Stomach (tissue), 19 donors: ENCODE measurements at places on chromosomes 4 and X. TPM values are rescaled to one million over a fixed set of nuclear protein-coding genes. Genes with fewer than 3 reads are reported as not detected.

- no peak for DNase-seq
These were observed 5.2 kb downstream of the HADH start for GRCh38 chr4:107994894-107995293.

The AKAP4 gene
- not detected for total RNA-seq

- peak; percentile 85 for DNase-seq
These were observed 726 bp upstream of the KANTR start for GRCh38 chrX:53093177-53093655.

DNA sequence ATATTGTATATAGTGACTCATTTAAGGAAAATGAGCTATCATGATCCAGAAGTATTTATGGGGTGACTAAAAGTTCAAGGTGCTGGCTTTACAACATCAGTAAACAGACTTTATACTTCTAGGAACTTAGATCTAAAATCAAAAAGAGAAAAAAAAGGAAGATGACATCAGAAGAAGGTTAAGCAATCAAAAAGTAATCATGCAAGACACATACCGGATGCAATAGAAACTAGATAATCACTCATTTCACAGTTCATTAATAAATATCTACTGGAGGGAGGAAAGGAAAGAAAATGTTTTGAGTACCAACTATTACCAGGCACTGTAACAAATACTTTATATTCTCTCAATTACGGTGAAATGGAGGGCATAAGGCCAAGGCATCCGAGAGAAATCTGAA is 276.4 kb downstream of the SPRY1 start:
- DNase-seq = no peak

The TDO2 gene
- not detected for total RNA-seq

DNA sequence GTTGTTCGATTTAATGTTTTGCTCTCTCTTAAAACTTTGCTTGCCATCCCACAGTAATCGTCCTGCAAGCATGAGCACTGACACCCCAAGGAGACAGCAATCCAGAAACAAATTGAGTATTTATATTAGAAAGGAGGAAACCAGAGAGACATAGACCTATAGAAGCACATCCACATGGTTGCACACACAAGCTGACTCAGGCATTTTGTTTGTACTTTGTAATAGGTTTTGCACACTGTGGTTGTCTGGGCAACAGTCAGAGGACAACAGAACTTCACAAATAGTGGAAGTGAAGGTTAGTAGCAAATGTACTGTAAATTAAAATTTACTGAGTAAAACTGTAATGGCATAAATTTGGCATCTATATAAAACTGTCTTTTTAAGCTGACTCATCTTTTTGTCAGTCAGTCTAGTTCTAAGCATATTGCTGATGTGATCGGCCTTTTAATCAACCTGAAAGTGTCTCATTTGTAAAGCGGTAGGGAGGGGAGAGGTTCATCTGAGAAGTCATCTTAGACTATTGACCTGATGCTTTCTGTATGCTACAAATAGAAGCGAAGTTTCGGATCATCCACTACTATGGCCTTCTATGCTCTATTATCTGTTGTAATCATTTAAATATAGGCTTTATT is 1624.7 kb downstream of the ARAP2 start:
- peak; percentile 42 for DNase-seq

GRCh38 chr4:56651056-56651350 is 30.1 kb downstream of the HOPX start:
- no peak for DNase-seq

The BST1 gene
- not detected for total RNA-seq

- DNase-seq = no peak
These were observed 533.7 kb downstream of the INPP4B start for GRCh38 chr4:142312391-142312790.

The NPY2R gene
- not detected for total RNA-seq

DNA sequence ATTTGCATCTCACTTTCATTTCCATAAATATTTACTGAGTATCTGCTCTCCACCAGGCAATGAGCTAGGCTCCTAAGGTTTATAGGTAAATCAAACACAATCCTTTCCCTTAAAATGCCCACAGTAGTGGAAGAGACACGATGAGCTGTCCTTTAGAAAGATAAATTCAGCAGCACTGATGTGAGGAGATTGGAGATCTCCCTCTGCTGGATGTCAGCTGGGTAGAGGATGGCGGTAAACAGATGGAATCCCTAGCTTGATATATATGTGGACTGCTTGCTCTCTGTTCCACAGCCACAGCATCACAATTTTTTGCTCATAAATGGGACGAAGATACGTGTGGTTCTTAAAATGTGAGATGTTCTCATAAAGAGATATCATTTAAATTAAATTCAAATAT is 216.4 kb upstream of the RASGEF1B start:
- DNase-seq = no peak

- DNase-seq = peak; percentile 81
These were observed 2.3 kb downstream of the S100P start for GRCh38 chr4:6695660-6696610.

The NEUROG2 gene
- not detected for total RNA-seq

DNA sequence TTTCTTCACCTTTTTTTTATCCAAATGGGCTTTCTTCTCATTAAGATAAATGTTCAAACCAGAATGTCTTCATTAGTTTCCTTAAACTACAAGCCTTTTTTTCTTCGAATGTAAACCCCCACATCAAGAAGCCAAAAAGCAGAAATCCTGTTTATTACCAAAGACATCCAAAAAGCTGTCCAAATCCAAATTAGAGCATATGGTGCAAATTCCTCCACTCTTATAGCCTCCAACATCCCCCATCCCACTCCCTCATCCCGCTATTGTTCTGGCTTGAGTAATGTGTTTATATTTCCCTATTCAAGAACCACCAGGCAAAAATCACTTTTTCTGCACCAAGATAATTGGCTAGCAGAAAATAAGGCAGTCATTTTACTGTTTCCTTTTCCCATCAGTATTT is 315.1 kb upstream of the ADGRL3 start:
- no peak for DNase-seq

- no peak for DNase-seq
These were observed 2.2 kb downstream of the NFKB1 start for GRCh38 chr4:102503301-102503746.

DNA sequence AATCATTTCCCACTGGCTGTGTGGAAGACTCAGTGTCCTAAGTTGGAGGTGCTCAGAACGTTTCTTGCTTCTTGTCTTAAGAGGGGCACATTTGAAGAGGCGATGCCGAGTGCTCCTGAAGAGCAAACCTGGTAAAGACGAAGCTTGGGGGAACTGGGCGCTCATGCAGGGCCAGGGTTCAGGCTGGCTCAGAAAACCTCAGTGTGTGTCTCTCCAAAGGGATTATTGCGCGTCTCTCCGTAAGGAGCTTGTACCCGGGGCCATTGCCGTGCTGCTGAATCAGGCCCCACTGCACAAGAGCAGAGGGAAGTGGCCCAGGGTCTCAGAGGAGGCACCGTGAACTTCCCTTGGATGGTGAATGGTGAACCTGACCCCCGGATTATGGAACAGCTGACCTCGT is 44.4 kb downstream of the PSAPL1 start:
- DNase-seq = no peak

The RLIM gene
- 2.9 TPM for total RNA-seq

DNA sequence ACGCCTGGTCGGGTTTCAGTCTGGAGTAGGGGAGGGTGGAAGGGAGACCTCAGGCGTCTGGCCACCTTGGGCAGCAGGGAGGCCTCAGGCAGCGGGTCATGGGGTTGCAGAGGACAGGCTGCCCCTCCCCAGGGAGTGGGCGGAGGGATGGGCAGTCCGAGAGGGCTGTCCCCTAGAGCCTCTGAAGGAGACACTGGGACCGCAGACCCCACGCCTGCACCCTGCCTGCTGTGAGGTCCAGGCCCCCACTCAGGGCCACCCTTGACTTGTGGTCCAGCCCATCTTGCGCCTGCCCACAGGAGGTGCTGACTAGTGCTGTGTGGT is 16.5 kb downstream of the FGFRL1 start:
- DNase-seq = no peak

DNA sequence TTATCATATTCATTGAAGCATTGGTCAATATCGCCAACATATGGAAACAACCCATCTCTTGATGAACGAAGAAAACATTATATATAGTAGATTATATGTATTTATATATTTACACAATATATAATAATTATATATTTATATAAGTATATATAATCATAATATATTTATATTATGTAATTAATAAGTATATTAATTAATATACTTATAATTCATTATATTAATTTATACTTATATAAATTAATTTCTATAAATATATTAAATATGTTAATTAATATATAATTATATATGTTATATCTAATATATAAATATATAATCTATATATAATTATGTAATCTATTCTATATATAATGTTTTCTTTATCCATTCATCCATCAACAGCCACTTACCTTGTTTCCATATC is 69.0 kb upstream of the SRD5A3 start:
- DNase-seq = no peak

DNA sequence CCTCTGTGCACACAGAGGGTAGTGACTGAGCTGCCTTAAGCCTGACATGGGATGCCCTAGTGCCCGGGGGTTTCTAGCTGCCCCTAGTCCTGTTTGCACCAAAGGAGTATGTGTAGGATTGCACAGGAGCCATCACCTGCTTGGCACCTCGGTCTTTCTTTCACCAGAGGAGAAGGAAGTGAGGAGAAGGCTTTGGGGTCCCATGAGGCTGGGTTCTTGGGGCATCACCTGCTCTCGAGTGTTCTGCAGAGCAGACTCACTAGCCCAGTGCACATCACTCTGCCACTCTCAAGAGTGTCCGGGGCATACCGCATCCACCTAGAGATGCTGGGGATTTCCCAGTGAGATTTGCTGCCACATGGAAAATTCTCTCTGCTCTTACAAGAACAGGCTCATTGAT is 40.5 kb upstream of the GPR78 start:
- DNase-seq = no peak
